ENCODE measurements at places on chromosomes 13 and 19.

GRCh38 chr19:48760504-48761205, 5.3 kb downstream of the FGF21 start:
- DNase-seq: no peak

GRCh38 chr13:47696674-47697073, 304.4 kb downstream of the SUCLA2 start:
- DNase-seq: no peak

DNA sequence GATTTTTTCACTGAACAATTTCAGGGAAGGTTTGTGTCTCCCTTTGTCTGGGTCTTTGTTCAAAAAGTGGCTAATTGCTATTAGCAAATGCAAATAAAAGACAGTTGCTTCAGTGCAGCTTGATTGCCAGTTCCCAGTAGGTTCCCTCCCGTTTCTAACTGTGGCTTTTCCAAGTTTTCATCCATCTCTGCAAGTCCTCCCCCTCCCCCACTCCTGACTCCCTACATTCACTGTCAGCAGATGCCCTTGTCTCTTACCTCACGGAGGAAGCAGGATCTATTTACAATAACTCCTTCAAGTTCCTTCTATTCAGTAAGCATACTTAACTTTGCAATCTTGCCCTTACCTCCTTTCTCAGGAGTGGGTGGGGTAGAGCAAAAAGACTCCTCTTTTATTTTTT, 55.4 kb upstream of the SCEL start:
- DNase-seq: no peak

DNA sequence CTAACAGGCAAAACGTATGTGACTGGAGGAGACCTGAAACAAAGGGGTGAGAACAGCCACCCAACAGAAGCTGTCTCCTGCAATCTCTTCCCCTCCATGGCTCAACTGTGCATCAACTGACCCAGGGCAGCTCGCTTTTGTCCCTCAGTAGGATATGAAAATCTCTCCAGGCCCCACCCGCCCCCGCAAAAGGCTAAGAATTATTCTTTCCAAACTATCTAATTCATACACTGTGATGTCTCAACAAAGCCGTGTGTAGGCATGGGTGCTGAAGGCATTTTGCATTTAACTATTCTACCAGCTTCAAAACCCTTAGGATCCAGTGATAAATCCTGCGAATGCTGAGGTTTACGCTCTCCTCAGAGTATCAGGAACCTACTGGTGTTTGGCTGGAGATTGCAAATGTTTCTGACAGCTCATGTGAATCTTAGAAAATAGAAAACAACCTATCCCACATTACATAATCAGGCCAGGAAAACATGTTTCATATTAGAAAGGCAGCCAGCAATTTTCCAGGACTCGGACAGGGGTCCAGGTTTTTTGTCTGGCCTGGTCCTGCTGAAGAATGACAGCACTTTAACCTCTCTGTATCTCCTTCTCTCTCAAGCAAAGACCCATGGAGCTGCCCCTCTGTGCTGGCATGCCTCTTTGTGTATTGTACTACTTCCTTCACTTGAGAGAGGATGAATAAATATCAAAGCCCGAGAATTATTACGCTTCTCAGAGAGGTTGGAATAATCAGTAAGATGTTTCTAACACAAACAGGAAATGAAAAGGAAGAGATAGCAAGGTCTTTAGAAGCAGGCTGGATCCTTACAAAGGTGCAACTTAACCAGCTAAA, 17.3 kb downstream of the DHRS12 start:
- no peak for DNase-seq

DNA sequence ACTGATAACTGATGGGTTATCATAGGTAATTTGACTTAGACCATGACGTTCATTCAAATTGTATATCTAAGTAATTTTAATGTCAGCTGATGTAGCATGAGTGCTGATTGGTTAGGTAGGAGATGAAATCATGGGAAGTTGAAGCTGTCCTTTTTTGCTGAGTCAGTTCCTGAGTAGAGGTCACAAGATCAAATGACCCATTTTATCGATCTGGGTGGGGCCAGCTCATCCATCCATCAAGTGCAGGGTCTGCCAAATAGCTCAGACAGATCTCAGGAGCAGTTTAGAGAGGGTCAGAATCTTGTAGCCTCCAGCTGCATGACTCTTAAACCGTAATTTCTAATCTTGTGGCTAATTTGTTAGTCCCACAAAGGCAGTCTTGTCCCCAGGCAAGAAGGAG, 35.3 kb upstream of the CD177 start:
- no peak for DNase-seq

GRCh38 chr13:50686551-50686950, 156.9 kb downstream of the DLEU7 start:
- no peak for DNase-seq

DNA sequence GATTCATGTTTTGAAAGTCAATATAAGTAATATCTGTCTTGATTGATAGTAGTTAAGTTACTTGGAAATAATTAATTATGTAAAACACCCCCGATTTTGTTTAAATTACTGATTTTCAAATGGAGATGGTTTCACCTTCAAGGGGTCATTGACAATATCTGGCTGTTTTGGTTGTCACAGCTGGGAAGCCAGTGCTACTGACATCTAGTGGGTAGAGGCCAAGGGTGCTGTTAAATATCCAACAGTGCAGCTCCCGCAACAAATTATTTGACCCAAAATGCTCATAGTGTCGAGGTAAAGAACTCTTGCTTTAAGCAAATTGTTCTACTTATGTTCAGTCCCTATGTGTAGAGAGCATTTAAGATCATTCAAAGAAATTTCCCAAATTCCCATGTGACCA, 50.6 kb upstream of the PCDH20 start:
- no peak for DNase-seq

DNA sequence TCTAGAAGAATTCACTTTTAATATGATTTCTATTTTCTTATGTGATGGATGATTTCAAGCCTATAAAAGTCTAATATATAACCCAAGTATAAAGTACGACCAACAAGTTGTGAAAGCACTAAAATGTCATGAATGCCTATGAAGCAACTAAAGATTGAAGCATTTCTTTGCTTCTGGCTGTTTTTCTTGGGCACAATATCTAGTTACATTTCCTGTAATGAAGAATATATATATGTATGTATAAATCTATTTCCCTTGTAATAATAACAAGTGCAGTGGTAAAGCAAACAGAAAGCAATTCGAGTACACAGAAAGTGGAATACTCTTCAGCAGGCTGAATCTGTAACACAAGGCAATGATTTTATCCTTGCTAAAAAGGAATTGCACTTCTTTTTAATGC, 5.4 kb downstream of the PCDH20 start:
- DNase-seq: no peak

GRCh38 chr19:53908935-53909415, at the start of gene CACNG7:
TSS of gene CACNG7 (plus strand) at chr19:53909278. CDS start at chr19:53912832, 3,554 bp downstream.
- no peak for DNase-seq

DNA sequence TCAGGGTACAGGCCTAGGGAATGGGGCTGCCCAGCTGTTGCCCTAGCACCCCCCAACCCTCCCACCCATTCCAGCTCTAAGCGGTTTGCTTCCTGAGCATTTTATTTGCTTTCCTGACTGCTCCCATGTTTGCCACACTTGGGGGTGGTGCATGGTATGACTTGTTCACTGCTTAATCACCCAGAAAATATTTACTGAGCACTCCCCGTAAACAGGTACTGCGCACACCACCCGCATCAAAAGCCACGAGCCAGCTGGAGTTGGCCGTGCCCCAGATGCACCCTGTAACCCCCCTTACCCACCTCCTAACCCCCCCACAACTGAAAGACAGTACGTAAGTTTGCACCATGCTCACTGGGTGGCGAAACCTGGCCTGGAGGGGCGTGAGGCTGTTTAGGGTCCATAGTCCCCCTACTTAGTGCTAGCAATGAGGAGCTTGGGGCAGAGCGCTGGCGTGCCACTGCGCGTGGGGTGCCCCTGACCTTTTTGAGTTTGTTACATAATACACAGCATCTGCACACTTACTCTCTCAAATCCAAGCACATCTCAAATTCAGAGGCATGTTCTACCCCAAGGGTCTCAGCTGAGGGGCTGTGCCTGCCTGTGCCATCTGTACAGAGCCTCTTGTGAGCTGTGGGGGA, 29.8 kb downstream of the DPF1 start:
- no peak for DNase-seq

GRCh38 chr13:19836472-19836871, 27.0 kb downstream of the ZMYM5 start:
- DNase-seq: no peak

- no peak for DNase-seq
These were observed 73.2 kb upstream of the DOCK9 start for GRCh38 chr13:99050983-99051488.

DNA sequence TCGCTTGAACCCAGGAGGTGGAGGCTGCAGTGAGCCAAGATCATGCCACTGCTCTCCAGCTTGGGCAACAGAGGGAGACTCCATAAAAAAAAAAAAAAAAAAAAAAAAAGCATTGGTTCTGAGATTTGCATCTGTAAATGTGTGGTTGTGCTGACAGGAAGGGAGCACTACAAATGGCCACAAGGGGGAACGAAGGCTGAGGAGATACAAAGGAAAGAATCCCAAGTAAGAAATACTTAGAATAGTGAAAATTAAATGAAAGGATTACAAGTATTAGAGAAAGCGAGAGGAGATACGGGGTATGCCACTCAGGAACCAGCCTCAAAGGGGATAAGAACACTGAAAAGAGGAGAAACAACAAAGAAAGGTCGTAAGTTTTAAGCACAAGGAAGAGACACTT, 284.9 kb downstream of the KLF12 start:
- DNase-seq: no peak

GRCh38 chr13:113084943-113085540, 20.5 kb upstream of the F7 start:
- no peak for DNase-seq

- no peak for DNase-seq
These were observed 3.8 kb downstream of the SLAIN1 start for GRCh38 chr13:77701305-77701704.

GRCh38 chr13:82358284-82358683, 1524.0 kb downstream of the SLITRK1 start:
- DNase-seq: no peak

GRCh38 chr19:49637821-49638738, 1.9 kb downstream of the RRAS start:
- no peak for DNase-seq

DNA sequence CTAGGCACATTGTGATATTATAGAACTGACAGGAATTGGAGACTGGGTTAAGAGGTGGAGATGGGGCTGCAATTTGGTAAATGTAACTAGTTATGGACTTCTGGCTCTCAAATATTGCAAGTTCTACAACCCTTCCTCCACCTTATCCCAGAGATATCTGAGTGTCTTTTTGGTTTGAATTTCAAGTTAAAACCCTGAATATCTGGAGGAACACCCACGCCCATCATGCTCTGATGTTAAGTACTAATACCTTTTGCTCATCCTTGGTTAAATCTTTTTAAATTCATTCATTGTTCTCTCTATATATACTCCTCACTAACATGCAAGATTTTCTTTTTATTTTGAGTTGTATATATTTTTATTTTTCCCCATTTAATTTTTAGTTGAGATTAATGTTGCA, 28.9 kb downstream of the ITGBL1 start:
- no peak for DNase-seq

- DNase-seq: no peak
These were observed 89.4 kb downstream of the DPF1 start for GRCh38 chr19:38134540-38135149.

GRCh38 chr13:91313103-91313502, 34.4 kb upstream of the MIR17HG start:
- DNase-seq: no peak

DNA sequence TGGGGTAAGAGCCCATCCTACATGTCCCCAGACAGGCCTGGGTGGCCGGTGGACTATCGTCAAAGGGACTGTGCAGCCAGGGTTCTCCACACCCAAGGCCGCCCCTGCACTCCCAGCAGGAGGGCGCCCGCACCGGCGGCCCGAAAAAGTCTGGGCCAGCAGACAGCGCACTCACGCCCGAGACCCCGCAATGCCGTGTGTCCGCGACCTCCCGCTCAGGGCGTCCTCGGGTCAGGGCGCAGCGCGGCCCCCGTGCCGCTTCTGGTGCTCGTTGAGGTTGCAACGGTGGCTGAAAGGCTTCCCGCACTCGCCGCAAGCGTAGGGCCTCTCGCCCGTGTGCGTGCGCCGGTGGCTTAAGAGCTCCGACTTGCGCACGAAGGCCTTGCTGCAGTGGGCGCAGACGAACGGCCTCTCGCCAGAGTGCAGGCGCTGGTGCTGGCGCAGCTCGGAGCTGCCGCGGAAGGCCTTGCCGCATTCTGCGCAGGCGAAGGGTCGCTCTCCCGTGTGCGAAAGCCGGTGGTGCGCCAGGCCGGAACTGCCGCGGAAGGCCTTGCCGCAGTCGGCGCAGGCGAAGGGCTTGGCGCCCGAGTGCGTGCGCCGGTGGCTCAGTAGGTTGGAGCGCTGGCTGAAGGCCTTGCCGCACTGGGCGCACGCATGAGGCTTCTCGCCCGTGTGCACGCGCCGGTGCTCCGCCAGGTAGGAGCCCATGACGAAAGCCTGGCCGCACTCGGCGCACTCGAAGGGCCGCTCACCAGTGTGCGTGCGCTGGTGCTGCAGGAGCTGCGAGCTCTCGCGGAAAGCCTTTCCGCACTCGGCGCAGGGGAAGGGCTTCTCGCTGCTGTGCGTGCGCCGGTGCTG, 2.8 kb upstream of the A1BG start:
- DNase-seq: no peak

GRCh38 chr13:25608181-25608580, 236.4 kb downstream of the ATP8A2 start:
- no peak for DNase-seq
